Gastroesophageal sphincter (tissue), 4 donors: ENCODE measurements at places on chromosomes 7 and 10. TPM values are rescaled to one million over a fixed set of nuclear protein-coding genes. Genes with fewer than 3 reads are reported as not detected.

DNA sequence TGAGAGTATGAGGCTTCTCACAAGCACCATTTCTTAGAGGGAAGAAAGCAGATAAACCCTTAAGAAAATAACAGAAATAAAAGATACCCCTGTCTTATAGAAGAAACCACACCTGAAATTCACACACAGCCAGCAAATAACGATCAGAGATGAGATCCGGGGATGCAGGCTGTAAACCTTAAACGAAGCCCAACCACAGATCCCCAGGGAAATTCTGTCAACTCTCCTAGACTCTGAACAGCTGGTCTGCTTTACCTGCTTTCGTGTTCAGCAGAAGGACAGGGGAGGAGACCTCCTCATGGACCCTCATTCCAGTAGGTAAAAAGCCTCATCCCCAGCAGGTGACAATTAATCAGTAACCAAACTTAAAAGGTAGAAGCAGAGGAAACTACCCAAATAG lies 45.0 kb downstream of the VOPP1 start:
- ATAC-seq, result no peak

GRCh38 chr7:106583100-106583499 lies 77.9 kb downstream of the CCDC71L start:
- no peak for ATAC-seq

- no peak for ATAC-seq
Observed at GRCh38 chr7:125670926-125671572, 741.4 kb upstream of the POT1 start.

DNA sequence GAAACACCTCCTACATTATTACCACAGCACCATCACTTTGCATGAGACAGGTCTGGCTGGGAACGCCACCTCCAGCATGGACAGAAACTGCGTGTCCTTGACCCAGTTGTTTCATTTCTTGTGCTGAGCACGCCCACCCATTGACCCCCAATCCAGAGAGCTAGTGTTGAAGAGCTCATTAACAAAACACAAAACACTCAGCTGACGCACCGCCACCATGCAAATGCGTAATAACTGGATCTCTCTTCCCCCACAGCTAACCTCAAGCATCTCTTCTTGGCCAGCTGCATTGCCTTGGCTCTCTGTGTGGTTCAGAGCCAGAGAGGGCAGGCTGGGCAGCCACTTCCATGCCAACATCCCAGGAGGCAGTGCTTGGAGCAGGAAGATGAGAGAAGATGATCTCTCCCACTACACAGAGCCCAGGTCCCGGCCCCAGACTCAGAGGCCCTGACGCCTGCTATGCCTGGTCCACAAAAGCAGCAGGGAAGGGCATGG lies 173.5 kb downstream of the PLXNA4 start:
- ATAC-seq, result peak; percentile 64

Gene PHKG1
- 2.1 TPM for total RNA-seq

Gene SPDYE6
- not detected for total RNA-seq

Gene GJC3
- total RNA-seq, result not detected
